GM19239 (cell line): ENCODE measurements at places on chromosomes 6 and 20.

DNA sequence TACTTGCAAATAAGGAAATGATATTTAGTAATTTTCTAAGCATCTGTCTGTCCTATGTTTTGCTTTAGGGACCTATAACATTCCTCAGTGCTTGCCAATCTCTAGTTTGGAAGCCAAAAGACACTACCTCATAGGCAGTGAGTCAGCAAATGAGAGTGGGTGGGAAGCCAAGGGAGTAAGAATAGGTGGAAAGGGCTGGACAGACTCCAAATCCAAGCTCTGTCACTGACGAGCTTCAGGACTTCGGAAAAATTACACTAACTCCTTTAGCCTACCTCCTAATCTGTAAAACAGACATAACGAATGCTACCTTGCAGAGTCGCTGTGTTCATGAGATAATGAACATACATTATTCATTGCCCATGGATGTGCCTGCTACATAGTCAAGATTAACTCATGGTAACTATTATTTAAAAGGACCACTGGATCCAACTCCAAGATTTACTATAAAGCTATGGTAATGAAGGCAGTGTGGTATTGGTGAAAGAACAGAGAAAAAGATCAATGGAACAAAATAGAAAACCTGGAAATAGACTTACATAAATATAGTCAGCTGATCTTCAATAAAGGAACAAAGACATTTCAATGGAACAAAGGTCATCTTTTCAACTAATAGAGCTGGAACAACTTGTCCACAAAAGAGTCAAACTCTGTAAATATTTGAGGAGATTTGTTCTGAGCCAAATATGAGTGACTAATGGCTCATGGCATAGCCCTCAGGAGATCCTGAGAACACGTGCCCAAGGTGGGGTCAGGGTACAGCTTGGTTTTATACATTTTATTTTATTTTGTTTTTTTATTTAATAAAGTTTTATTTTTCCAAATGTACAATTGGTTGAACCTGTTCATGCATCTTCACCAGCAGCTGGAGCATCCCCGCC lies 64.1 kb downstream of the FAM50B start:
- DNase-seq = no peak

DNA sequence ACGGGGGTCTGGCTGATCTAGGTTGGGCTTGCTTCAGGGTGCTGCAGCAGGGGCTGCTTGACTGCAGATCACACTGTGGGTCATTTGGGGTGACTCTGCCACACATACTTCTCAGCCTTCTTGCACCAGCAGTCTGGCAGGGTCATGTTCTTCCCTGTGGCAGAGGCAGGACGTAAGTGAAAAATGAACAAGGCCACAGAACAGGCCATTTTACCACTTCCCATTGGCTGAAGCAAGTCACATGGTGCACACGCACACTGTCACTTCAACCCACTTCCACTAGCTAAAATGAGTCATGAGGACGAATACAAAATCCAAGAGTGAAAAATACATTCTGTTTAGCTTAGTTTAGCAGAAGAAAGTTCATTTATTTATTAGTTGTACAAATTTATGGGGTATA lies 168.6 kb upstream of the GGTLC1 start:
- no peak for DNase-seq

DNA sequence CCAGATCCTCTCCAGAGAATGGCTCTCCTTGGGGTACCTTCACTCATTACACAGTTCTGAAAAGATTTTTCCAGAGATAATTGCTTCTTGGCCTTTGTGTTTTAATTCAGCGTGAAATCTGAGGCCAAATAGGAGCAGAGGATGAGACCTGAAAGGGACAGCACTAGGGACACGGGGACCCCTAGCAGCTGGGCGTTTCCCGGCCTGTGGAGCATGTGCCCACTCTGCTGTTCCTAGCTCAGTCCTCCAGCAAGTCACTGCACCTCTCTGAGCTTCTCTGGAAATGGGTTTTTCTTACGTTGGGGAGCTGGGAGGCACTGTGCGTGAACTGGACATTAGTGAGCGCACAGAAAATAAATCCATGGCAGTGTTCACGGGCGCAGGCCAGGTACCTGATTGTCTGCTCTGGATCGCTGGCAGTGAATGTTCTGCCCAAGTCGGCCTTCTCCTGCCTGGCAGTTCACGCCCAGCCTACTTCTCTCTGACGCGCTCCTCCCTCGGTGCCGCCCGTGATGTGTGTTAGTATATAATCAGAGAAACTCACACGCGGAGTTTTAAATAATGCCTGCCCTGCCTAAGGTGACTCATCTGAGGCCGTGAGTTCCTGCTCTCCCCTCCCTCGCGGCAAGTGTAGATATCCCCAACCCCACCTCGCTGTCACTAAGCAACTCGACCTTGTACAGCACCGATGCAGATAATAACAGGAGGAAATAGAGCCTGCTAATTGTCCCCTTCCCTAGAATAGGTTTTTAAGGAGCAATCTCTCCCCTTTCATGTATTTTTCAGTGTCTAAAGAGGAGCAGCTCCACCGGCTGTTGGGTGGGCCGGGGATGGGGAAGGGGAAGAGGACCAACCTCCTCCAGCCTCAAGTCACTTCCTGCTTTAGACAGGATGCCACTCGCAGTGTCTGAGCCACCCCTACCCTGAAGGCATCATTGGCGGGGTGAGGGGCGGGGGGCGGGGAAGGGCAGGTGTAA lies 2.7 kb upstream of the TUBB2A start:
- DNase-seq = no peak

DNA sequence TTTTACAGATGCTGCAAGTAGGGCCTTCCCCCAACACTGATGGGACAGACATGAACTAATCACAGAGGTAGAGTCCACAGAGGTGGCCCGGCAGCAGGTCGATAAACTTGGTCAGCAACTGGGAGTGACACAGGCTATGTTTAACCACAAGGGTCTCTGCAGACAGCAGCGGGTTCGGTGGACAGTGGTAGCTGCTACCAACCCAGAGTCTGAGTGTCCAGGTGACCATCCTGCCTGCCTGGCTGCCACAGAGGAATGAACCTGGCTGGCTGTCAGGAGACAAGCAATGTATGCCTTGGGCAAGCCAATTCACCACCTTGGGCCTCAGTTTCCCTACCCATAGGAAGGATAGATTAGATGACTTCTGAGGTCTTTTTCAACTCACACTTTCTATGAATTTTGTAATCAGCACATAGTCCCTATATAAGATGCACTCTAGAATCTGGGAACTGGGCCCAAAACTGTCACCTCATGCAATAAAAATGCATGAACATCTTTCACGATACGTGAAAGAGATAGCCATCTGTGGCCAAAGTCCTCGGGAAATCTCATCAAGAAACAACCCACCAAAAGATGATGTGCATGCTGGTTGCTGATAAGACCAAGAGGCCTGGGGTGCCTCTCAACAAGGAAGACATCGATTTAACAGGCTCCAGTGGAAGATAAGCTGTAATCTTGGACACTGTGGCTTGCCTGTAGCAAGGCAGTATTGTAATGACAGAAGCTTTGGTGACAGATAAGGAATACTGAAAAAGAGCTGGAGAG lies 30.5 kb downstream of the MDGA1 start:
- DNase-seq = no peak

- DNase-seq = no peak
Measured at GRCh38 chr6:159978291-159979135, 9.6 kb downstream of the IGF2R start.
